ENCODE measurements at places on chromosomes 13 and 19.

- no peak for DNase-seq
Measured at GRCh38 chr13:29498426-29499040, 97.0 kb downstream of the SLC7A1 start.

GRCh38 chr19:39759457-39760184, 19.0 kb upstream of the LEUTX start:
- DNase-seq, result no peak

DNA sequence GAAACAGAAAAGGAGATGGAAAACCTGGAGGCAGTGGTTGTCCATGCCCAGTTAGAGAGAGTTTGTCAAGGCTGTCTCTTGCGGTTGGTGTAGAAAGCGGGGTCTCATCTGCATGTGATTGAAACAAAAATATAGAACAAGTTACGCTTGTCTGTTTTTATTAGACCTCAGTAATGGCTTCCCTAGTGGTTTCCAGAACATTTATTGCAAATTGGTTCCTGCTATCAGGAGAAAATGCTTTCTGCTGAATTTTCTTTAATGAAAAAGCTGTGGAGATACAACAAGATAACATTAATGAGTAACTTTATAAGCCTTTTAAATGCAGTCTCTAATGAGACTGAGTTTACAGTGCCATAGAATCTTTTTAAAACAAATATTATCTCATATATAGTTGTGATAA, 378.0 kb downstream of the DACH1 start:
- no peak for DNase-seq

DNA sequence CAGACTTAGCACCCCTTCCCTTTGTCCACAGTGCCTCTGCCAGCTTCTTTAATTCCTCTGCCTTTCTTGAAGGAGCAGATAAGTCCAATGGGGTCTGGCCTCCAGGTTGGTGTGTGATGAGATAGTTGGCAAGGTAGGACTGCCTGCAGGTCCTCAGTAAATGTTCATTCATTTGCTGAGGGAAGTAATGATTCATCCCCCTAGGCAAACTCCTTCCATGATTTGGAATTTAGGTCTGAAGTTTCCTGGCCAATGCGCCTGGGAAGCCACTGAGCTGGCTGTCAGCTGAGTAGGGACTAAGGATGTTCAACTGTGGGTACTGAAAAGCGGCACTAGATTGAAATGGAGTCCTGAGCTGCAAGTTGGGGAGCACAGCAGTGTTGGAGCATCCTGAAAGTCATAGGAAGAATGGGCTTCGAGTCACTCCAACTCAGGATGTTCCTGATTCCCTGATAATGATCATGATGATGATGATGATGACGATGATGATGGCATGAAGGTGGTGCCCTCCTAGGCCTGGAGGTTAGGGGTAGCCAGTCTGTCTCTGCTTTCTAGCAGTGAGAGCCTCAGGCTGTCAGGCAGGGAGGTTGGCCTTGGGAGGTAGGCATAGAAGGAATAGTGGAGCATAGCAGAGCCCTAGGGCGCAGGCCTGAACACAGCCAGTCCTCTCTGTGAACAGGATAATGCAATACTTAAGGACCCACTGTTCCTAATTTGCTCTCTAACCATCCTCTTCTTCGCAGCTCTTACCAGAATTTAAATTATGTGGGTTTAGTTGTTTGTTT, 44.7 kb downstream of the COL4A2 start:
- no peak for DNase-seq

GRCh38 chr13:109816808-109817203, 30.4 kb upstream of the IRS2 start:
- DNase-seq, result no peak

- no peak for DNase-seq
Measured at GRCh38 chr13:38804536-38804935, 117.7 kb downstream of the FREM2 start.

- no peak for DNase-seq
Measured at GRCh38 chr19:39065928-39066327, 18.2 kb upstream of the ACP7 start.

Measured in amygdala (tissue), 56 donors.